ENCODE measurements at places on chromosomes 3 and 15.

DNA sequence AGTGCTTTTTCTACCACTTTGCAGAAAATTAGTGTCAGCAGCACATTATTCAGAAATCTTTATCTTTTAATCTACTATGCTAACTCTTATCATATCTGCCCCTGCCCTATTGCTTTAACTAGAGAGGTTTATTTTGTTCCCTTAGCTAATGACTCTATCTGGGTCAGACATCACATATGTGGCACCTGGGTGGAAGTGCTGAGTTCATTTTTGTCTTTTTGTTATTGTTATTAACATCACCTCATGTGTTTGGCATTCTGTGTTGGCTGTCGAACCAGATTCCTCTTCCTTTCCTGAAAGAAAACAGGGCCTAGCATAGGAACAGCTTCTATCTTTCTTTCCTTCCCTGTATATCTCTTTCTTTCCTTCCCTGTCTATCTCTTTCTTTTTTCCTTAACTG is 100.7 kb downstream of the RBMS3 start:
- no peak for DNase-seq

- DNase-seq: no peak
Measured at GRCh38 chr3:102722317-102722716, 287.5 kb downstream of the ZPLD1 start.

GRCh38 chr15:92989470-92989869 is 89.3 kb downstream of the CHD2 start:
- DNase-seq: no peak

GRCh38 chr15:61835496-61836106 is 224.6 kb downstream of the VPS13C start:
- DNase-seq: peak; percentile 66

DNA sequence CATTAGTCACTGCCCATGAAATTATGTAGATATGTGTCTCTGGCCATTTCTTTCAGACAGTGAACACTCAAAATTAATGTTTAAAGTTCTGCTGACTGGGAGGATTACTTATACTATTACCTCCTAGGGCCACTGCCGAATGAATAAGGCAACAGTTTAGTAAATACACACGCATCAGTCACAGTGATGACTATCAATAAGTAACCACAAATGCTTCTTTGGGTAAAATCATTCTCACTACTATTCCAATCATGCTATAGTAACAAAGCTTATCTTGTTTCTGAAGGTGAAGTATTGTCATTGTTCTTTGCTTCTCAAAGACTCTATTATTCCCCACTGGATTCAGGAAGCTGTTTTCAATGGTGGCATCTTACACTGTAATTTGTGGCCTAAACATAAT is 478.8 kb downstream of the EPHA3 start:
- DNase-seq: no peak

DNA sequence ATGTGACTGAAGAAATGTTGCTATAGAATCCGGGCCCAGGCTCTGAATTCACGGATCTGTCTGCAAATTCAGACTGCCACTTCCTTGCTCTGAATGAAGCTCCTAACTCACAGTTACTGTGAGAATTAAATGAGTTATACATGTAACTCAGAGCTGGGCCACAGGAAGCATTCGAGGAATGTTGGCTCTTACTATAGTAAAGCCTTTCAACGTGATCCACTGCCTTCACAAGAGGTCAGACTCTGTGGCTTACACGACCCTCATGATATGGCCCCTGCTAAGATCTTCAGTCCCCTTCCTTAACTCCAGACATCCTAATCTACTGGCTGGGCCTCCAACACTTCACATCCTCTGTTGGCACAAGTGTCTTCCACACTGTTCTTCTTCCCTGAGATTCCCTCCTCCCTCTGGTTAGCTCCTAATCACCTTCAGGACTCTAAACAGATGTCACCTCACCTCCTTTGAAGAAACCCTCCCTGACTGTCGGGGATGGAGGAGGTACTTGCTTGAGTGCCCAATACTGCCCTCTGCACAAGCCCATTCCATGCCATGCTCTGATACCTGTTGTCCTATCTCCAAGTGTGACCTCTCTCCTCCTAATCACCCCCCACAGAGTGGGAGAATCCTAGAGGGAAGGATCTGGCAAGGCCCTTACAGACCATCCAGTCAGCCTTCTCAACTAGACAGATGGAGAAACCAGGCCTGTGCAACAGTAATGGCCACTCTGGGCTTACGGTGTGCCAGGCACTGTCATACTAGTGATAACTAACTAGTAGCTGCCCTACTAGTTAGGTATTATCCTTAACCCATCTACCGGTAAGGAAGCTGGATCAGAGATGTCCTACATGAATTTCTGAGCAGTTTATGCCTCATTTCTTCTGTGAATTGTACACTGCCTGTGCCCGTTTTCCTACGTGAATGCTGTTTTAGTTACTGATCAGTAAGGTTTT is 1.3 kb downstream of the ACTR8 start:
- DNase-seq: no peak

Data from liver (tissue), 10 donors.